ENCODE measurements at places on chromosomes 16 and 17.

DNA sequence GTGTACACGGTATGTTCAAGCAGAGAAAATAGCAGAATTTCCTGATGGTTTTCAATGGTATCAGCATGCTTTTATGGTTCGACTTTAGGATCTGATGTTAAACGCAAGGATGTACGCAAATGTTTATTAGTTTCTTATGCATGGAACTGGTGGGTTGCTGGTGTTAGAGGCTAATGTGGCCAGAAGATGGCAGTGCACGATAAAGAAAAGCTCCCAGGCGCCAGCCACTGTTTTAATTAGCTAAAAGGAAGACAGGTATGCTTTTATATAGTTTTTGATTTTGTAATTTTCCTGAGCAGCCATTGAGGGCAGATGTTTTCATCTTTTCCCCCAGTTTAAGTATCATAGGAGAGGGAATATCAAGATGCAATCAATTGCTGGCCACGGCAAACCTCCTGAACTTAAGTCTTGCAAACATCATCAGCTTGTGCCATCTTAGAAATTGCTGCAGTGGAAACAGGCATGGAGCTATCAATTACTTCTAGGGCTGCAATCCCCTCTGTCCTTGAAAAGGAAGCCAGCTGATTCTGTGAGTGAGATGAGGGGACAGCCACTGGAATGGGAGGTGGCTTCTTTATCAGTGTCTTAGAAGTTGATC is 648.5 kb upstream of the RBFOX1 start:
- DNase-seq = no peak

DNA sequence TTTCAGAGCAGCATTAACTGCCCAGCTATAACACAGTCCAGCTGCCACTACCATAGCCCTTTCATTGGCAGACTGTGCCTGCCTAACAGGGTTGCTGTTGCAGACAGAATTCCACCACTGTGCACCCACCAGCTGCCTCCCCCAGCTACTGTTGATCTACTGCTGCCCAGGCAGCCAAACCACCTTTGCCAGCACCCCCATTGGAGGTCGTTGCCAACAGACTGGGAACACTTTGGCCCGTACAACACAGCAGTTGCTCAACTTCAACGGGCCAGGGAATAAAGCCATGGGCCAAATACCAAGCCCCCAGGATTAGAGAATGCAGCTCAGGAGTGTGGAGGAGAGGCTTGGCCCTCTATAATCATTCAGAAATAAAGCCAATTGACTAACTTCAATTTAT is 473.6 kb downstream of the CDH11 start:
- DNase-seq = no peak

DNA sequence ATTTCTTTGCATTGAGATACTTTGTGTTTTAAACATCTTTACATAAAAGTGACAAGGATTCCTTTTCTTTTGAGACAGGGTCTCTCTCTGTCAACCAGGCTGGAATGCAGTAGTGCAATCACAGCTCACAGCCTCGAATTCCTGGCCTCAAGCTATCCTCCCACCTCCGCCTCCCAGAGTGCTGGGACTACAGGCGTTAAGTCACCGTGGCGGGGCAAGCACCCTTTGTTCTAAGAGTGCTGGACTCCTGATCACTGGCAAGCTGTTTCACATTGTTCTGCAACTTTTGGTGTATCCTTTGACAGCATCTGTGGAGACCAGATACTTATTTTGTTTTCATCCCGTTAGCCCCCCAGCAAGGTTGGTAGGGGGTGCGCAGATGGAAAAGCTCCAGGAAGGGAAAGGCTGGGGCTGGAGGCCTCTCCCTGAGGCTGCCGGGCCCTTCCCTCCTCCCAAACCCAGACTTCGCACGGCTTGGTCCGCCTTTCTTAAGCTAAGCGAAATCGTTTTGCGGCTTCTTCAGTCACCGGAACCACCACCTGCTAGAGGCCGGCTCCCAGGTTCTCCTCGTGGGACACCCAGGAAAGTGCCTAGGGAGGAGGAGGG is 1.1 kb downstream of the ST6GALNAC2 start:
- DNase-seq = no peak

DNA sequence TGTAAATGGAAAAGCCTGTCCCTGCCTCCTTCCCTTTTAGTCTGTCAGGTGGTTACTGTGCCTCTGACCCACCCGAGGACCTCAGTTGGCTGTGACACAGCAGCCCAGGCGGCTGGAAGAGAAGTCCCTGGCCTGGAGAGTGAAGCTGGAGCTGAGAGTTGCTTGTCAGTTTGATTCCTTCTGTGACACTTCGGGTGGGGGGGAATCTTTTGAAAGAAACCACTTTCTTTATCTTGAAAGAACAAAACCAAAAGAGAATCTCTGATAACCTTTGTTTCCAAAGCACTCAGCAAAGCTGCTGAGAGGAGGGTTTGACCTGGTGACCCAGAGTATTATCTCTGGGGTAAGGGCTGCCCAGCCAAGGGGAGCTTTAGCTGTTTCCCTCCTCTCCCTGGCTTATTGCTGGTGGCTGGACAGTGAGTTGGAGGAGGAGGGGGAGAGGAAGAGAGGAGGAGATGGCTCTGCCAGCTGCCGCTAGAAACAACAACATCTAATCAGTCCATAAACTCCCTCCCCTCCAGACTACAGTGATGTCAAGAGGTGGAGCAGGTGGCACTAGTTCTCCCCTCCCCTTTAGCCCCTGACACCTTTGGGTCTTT is 34.0 kb downstream of the YPEL2 start:
- no peak for DNase-seq

GRCh38 chr17:45857977-45858708 is 13.5 kb downstream of the SPPL2C start:
- no peak for DNase-seq

- no peak for DNase-seq
Measured at GRCh38 chr16:30991052-30991451, 6.0 kb downstream of the HSD3B7 start.

DNA sequence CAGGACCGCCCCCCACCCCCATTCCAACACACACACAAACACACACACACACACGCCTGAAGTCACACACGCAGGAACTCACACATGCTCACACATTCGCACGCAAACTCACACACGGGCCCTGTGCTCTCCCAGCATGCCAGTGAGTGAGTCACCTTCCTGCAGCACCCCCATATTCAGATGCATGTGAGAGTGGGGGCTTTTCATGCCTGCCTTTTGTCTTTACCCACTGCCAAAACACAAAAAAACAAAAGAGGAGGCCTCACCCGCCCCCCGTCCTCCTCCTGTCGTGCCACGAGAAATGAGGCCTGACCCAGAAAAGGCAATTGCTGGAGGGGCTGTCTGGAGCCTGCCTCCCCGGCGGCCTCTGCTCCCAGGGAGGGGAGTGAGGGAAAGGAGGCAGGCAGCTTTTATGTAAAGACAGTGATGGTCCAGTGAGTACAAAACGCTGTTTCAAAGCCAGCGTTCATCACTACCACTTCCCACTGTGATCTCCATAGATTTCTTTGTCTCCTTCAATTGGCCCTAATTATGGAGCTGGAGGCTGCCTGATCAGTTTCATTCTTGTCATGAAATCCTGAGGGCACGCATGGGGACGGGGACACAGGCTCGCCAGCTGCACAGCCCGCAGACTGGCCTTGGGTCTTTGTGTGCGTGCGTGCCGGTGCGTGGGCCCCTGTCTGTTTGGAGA is 29.5 kb upstream of the GSE1 start:
- DNase-seq = no peak

DNA sequence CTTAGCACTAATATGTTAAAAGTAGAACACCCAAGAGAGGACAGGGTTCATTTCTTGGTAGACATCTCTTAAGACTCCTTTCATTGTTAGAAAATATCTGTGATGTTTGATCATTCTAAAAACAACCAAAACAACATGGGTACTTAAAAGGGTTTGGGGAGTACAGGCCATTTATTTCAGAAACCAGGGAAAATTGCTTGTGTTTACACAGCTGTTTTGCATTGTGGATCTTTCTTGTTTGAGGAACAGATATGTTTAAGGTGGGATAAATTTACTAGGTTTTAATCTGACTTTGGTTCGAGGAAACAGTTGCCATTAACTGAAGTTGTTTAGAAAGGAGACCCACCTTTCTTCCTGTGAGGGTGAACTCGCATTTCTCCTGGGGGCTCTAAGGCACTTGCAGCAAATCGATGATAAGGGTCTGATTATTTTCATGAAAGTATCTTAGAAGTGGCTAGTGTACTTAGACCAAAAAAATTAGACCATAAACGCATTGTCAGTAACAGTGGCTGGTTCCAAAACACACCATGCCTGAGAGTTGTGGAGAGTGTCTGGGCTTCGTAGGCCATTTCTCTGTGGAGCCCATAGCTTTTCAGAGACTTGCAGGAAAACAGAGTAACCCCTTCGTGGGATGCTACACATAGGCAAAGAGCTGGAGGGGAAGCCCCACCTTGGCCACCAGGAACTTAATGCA is 17.6 kb downstream of the CLUAP1 start:
- DNase-seq = no peak

GRCh38 chr16:49679095-49679494 is 176.8 kb downstream of the ZNF423 start:
- no peak for DNase-seq

GRCh38 chr17:3859940-3860339 is 13.9 kb upstream of the NCBP3 start:
- no peak for DNase-seq

GRCh38 chr17:37779554-37779953 is 34.7 kb upstream of the HNF1B start:
- no peak for DNase-seq

- peak; percentile 24 for DNase-seq
Measured at GRCh38 chr16:81715358-81716196, 63.5 kb upstream of the PLCG2 start.

DNA sequence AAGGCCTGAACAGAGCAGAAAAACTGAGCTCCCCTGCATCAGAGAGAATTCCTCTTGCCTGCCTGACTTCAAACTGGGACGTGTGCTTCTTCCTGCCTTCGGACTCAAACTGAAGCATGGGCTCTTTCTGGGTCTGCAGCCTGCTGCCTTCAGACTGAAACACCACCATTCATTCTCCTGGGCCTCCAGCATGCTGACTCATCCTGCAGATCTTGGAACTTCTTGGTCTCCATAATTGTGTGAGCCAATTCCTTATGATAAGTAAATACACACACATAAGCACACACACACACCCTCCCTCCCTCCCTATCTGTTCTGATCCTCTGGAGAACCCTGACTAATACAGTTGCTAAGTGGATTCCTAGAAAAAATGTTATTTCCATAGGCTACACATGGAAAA is 874.3 kb upstream of the EEF2KMT start:
- no peak for DNase-seq

DNA sequence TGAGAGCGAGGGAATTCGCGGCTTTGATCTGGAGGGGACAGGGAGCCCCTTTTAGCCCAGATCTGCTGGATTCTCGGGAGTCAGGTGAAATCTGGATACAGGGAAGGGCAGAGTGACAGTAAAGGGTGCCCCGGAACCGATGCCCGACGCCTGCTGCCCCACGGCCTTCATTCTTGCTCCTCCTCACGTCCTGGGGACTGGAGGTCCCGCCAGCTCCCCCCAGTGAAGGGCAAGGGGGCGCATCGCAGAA is 596 bp downstream of the OR1F1 start:
- no peak for DNase-seq

DNA sequence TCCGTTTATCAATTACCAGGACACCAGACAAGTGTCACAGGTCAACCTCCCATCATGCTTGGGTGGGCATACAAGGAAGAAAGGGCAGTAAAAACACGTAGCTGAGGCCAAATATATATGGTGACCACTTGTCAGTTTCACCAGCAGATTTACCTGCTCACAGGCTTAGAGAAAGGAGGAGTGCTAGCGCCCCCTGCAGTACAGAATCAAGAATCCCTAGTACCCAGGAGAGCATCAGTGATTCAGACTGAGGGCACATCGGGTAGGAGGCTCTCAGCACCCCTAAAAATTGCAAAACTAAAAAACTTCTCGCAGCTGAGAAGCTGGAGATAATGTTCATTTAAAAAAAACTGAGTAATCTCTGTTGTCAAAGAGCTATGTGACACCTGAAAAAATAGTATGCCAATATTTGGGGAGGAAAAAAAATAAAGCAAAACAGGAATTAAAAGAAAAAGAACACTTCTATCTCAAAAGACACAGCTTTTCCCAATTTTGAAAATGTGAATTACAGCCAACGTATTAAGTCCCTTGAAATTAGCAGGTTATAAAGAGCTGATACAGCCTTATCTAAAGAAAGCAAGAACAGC is 21.2 kb upstream of the MON1B start:
- no peak for DNase-seq

- no peak for DNase-seq
Measured at GRCh38 chr17:18904482-18904881, 46.6 kb downstream of the PRPSAP2 start.

DNA sequence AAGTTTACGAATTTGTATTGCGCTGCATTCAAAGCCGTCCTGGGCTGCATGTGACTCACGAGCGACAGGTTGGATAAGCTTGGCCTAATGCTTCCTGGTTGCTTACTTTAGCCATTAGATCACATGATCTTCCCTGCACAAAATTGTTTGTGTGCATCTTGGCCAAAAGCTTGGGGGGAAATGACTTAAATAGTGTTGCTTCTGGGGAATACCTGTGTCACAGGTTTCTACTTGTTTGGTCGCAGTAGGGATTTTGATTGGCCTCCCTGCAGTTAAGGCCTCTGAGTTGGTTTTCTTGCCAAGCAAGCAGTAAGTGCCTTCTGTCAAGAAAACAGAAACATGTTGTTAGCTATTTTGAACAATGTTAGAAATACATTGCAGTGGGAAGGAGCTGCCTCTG is 39.6 kb upstream of the DUSP14 start:
- no peak for DNase-seq

DNA sequence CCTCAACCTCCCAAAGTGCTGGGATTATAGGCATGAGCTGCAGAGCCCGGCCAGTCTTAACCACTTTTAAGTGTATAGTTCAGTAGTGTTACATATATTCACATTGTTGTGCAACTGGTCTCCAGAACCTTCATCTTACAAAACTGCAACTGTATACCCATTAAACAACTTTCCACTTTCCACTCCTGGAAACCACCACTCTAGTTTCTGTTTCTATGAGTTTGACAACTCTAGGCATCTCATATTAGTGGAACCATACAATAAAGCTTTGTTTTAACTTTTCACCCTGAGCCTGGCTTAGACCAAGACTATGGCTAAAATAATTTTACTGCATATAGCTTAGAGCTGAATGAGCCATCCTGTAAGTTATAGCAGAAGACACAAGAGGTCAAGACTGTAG is 108.0 kb upstream of the GOT2 start:
- DNase-seq = no peak

- no peak for DNase-seq
Measured at GRCh38 chr17:34823023-34823422, 138.2 kb downstream of the CCT6B start.

DNA sequence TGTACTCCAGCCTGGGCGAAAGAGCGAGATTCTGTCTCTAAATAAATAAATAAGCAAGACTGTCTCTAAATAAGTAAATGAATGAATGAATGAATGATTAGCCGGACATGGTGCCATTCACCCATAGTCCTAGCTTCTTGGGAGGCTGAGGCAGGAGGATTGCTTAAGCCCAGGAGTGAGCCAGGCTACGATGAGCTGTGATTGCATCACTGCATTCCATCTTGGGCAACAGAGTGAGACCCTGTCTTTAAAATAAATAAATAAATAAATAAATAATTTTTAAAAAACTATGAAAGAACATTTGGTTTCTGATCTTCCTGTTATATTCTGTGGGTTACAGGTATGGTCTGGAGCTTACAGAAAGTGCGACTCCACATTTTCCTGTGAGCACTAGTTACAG is 65.0 kb downstream of the C17orf58 start:
- DNase-seq = no peak

Measured in stimulated activated naive B cell treated with anti-CD40 and anti-IgM and Interleukin-4, amounts not matched to agents 10 μg/mL and 1 μg/mL and 100 μg/mL, for 72 hours (primary cell).